ENCODE measurements at places on chromosomes 7 and 10.
A peak's percentile ranks its signal among the peaks of the same experiment; 100 is the strongest.

DNA sequence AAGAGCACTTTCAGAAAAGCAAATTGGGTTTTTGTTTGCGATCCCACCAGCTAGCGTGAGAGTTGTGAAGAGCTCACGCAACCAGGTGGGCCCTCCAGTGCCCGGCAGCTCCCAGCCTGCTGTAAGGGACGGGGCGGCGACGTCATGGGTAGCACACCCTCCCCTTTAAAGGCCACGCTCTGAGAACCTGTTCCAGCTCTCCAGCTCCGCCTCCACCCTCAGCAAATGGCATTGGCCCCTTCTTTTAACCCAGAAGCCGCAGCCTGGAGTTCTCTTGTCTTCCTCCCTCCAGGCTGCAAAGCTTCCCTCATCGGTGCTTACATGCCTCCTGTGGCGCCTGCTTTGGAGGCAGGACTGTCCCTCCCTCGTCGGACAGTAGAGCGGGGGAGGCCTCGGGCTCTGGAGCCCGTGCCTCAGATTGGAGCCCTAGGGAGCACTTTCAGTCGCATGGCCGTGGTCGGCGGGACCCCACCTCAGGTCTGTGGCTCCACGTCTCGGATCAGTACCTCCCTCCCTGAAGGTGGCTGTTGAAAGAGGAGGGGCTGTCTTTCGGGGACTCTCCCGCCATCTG lies 32.9 kb downstream of the WIPI2 start:
- no peak for DNase-seq

- DNase-seq: no peak
These were observed 187.9 kb downstream of the CACNA2D1 start for GRCh38 chr7:82255706-82256105.

DNA sequence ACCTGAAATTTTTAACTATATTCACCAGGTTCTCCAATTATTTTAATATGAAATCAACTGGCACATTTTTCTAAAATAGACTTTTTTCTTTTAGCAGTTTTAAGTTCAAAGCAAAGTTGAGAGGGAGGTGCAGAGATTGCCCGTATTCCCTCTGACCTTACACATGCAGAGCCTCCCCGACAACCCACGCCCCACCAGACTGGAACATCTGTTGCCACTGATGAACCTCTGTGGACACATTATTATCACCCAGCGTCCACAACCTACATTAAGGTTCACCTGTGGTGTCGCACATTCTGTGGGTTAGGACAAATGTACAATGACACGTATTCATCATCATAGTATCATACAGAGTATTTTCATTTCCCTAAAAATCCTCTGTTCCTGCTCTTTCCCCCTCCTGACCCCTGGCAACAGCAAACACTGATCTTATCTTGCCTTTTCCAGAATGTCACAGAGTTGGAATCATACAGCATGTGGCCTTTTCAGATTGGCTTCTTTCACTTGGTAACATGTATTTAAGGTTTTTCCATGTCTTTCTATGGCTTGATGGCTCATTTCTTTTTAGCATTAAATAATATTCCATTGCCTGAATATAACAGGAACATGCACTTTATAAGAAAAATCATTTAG lies 37.1 kb downstream of the COBL start:
- DNase-seq: no peak

DNA sequence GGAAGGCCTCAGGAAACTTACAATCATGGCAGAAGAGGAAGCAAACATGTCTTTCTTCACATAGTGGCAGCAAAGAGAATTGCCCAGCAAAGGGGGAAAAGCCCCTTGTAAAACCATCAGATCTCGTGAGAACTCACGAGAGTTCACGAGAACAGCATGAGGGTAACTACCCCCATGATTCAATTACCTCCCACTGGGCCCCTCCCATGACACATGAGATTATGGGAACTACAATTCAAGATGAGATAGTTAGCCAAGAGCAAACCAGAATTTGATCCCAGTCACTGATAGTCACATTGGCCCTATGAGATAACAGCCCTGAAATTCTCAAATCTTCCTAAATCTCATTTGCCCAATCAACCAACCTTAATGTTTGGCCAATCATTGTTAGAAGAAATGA lies 18.2 kb upstream of the ITPRID1 start:
- no peak for DNase-seq

DNA sequence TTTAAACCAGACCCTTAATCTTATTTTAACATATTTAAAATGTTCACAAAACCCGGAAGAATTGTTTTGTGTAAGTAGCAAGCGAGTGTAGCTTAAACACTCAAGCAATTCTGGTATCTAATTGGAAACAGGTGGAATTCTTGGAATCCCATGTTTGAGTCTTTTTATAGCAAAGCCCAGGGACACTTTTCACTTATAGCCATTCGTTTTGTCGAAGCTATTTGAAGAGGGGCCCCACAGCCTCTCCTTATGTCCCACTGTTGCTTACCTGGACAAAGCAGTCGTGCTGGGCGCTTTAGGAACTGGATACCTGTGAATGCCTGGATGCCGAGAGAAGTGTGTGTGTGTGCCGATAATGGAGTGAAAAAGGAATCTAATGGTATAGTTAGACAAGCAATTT lies 3.3 kb downstream of the CUX1 start:
- DNase-seq: no peak

DNA sequence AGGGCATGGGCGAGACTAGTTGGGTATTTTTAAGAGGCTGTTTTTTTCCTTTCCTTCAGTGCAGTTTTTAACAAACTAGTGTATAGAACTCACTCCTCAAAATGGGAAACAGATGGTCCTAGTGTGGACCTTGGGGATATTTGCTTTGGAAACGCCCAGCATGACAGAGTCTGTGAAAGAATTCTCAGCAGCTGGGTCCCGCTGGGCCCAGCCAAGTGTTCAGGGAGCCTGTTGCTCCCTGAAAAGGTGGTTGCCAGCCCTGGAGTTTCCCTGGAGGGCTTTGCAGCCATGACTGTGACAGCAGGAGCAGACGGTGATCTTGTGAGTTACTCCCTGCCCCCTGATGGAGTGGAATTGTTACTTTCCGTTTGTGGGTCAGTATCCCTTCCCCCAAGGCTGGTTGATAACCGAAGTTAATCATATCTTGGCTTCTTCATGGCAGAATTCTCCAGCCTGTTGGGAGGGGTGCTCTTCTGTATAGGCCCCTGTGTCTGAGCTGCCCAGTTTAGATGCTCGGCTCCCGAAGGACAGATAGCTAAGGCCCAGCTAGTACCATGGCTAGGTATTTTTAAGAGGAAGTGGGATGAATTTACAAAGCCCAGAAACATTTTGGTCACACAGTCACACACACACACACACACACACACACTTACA lies 278.6 kb upstream of the HABP2 start:
- DNase-seq: no peak

DNA sequence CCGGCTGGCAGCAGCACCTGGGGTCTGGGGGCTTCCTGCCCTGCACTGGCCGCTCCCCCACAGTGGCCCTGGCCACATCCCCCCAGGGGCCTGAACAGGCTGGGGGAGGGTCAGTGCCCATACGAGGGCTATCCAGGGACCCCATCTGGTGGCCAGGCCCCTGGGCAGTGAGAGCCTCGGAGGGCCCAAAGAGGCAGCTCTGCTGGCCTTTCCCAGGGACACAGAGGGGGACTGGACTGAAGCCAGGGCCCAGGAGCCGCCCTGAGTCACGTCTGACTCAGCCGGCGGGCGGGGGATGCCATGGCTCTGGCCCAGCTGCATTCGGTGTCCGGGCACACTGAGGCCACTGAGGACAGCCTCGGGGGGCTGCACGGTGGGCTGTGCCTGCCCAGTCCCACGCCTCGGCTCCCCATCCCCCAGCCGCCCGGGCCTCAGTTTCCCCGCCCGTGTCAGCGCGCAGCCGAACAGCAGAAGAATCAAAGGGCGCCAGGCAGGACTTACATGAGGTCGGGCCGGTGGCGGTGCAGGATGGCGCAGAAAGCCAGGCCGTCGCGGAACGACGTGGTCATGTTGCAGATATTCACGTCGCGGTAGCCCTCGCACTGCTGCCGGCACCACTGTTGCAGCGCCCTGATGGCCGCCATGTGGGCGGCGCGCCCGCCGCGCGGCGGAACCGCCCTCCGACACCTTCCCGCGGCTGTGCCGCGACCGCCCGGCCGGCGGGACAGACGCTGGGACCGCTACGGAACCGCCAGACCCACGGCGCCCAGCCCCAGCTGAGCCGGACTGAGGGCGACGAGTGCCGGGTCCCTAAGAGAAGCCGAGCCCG lies at the start of gene MICALL2:
MICALL2 (minus strand) TSS at position 788 of the 829 bp plus-strand sequence; CDS start at position 644, 144 bp downstream.
- no peak for DNase-seq

- DNase-seq: no peak
These were observed 10.0 kb upstream of the DUSP5 start for GRCh38 chr10:110487411-110488331.

DNA sequence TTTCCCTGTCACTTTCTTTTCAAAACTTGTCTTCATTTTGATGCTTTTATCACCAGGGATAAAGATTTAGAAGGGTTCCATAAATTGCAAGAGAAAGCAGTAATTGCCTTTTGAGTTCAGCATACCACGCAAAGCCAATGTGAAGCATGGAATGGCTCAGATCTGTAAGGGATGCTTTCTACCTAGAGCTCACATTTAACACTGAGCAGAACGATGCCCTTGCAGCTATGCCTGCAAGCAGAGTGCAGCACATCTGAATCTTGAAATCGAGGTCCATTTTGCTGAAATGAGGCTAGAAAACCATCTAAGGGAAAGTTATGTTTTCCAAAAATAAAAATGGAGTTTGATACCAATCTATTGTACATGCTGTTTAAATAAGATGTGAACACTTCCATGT lies 171.2 kb upstream of the CELF2 start:
- no peak for DNase-seq

DNA sequence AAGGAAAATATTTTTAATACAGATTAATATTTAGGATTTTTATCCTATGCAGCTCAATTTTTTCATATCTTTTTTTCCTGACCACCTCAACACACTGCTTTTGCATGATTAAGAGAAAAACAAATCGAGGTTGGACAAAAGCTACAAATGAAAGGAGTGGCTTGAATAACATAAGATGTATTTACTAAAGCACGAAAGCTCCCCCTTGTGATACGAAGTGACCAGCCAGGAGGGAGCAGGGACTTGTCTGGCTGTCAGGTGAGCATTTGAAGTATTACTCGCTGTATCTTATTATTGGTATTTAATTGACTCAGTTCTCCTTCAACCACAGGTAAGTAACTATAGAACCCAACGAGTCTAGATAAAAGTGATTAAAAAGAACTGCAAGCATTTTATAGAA lies 265.2 kb upstream of the PHF14 start:
- DNase-seq: no peak

- peak; percentile 51 for DNase-seq
These were observed 4.8 kb downstream of the EGR2 start for GRCh38 chr10:62811159-62811875.

- no peak for DNase-seq
These were observed 11.0 kb downstream of the MYOF start for GRCh38 chr10:93471110-93471651.

GRCh38 chr7:82481499-82482097 lies 38.0 kb upstream of the CACNA2D1 start:
- DNase-seq: no peak

GRCh38 chr10:17756557-17757217 lies 4.7 kb downstream of the TMEM236 start:
- no peak for DNase-seq

DNA sequence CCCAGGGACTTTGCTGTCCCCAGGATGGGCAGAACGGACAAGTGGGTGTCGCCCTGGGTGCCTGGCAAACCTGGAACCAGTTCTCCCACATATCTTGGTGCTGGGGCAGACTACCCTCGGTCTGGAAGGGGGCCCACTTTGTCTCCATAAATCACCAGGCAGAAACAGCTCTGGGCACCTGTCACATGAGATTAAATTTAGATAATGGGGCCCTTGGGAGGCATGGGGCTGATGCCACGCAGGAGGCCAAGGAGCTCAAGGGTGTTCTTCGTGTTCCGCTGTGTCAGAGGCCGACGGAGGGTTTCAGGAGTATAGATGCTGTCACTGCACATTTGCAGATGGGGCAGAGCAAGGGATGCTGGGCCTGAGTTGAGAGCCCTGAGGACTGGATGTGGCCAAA lies 72.7 kb downstream of the TMEM130 start:
- no peak for DNase-seq

GRCh38 chr7:28836716-28837115 lies 121.4 kb downstream of the TRIL start:
- DNase-seq: no peak

- DNase-seq: no peak
These were observed 19.7 kb downstream of the CUL1 start for GRCh38 chr7:148718431-148718830.

DNA sequence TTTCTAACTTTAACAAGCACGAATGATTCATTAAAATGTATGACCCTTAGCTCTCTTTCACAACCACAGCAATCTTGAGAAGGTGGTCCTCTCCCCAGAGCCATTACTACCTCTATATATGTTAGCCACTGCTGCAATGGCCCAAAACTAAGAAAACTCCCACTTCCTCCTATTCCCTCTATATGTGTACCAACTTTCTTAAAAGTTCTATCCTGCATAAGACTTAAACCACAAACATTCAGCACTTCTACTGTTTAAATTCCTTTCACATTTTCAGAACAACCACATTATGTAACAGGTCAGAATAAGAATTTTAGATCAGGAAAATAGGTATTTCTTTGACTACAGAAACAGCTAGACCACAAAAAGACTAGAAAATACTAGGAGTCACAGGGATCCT lies 36.2 kb downstream of the WASL start:
- no peak for DNase-seq

- no peak for DNase-seq
These were observed 568.8 kb upstream of the FOXK1 start for GRCh38 chr7:4113271-4113670.
